Activated naive CD4-positive, alpha-beta T cell treated with anti-CD3 and anti-CD28 coated beads, Interleukin-2, amount 50 U/mL, for 72 hours (primary cell): ENCODE measurements at places on chromosomes 3 and 15.

DNA sequence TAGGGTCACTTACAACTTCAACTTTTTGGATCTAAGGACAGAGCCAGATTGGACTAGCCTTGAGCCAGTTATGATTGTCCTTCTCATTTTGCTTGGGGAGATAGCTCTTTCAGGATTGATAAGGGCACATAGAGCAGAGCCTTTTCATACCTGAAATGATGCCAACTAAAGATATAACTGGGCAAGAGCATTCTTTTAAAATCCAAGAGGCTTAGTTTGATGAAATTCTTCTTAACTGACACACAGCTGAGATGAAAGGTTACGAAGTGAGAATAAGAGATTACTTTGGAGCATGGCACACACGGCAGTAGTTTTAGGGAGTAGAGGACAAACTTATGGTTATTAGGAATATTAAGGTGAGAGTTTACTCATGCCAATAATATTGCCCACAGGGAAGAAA lies 12.7 kb downstream of the CD200 start:
- DNase-seq = no peak

GRCh38 chr3:78494851-78495250 lies 1272.9 kb downstream of the ROBO1 start:
- DNase-seq = no peak

GRCh38 chr15:33068007-33068481 lies 126.5 kb downstream of the FMN1 start:
- DNase-seq = no peak

GRCh38 chr3:43034200-43034599 lies 55.1 kb downstream of the GASK1A start:
- DNase-seq = no peak

DNA sequence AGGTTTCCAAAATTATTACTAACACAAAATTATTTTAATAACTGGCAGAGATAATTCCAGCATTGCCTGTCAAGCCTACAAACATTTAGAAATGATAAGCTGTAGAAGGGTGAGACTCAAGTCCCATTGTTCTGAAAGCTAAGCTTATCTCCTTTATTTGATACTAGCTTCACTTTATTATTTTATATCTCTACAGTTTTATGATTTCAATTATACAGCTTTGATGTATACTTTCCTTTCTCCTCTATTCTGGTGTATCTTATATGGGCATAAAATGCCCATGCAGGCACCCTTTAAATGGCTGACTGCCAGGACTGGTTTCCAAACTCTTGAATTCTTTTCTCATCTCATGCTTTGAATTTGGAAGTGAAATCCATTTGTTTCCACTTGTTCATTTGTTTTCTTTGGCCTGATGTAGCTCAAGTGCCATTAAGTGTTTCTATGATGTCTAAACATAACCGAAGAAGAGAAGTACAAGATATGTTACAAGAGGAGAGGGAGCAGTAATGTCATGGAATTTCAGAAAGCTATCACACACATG lies 372.1 kb upstream of the ARHGEF26 start:
- no peak for DNase-seq

DNA sequence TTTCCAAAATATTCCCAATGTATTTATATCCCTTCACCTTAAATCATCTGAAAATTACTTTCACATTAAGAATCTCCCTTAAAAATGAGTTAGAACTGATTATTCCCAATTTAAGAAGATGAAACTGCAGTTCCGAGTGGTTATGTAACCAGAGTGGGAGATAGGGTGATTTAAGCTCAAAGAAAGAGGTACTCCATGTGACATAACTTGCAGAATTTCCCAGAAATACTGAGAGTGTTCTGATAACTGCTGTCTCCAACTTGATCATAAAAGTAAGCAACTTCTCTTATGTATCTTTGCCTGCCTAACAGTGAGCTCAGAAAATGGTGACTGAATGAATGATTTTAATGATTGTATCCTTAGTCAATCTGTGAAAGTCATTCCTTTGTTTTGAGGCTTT lies 32.3 kb downstream of the ARRDC4 start:
- DNase-seq = no peak
